Naive B cell (primary cell): ENCODE measurements at places on chromosomes 12 and 14. TPM values are rescaled to one million over a fixed set of nuclear protein-coding genes. Genes with fewer than 3 reads are reported as not detected.

GRCh38 chr12:74241341-74241740 lies 296.3 kb upstream of the ATXN7L3B start:
- DNase-seq = no peak

DNA sequence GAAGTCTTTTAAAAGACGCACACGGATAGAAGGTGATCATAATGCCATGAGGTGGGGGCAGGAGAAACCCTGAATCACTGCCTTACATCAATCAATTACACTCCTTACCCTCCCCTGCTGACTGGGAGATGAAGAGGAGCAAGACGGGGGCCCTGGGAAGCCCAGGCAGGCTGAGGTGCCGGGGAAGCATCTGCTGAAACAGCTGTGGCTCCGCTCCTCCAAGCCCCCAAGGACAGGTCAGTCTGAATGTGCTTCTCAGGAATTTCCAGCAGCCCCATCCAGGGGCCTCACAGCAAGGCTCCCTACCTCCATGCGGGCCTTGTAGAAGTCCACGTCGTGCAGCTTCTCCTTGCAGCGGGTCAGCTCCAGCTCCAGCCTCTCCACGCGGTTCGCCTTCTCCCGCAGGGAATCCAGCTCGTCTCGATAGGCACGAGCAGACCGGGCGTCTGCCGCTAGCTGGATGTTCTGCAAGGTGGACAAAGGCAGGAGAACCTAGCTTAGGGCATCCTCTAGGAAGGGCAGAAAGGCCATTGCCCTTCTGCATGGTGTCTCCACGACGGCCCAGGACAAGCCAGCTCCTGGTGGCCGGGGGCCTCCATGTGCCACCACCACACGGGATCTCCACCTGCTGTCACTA lies 79.8 kb downstream of the CCDC88C start:
- DNase-seq = no peak

DNA sequence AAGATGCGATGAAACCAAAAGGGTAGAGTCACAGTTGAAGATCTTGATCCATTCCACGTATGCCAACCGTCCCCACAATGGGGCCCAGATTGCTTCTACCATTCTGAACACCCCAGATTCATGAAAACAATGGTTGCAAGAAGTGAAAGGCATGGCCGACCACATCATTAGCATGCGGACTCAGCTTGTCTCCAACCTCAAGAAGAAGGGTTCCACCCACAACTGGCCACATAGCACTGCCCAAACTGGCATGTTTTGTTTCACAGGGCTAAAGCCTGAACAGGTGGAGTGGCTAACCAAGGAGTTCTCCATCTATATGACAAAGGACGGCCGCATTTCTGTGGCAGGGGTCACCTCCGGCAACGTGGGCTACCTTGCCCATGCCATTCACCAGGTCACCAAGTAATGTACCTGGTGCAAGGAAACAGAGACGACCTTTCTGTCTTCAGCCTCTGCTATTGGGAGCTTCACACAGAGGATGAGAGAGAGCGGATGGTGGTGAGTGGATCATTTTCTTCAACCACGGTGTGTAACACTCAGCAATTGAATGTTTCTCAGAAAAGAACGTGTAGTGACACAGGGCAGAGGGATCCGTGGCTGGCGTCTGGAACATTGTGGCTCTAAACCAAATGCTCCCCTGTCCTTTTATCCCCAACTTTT lies 26.8 kb upstream of the CLEC2D start:
- DNase-seq = no peak

The GRIP1 gene
- not detected for polyA plus RNA-seq
